ENCODE measurements at places on chromosomes 5 and 9.

- peak; percentile 69 for DNase-seq
Observed at GRCh38 chr9:121700165-121700831, 48.9 kb downstream of the DAB2IP start.

DNA sequence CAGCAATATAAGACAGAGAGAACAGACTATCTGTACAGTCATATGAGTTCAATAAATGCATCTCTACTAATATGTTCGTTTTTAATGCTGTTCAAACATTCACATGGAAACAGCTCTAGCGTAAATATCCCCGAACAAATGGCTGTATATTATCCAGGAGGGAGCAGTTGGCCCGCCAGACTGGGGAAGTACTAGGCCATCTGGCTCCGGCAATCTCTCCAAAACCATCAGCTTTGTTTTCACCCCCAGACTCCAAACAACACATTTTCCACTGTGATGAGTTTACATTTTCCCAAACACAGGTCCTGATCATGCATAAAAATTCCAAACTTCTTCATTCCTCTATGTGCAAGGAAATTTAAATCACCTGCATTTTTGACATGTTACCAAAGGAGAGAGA lies 8.7 kb downstream of the EBF1 start:
- DNase-seq: no peak

GRCh38 chr5:161230221-161230620 lies 316.3 kb downstream of the GABRB2 start:
- no peak for DNase-seq

DNA sequence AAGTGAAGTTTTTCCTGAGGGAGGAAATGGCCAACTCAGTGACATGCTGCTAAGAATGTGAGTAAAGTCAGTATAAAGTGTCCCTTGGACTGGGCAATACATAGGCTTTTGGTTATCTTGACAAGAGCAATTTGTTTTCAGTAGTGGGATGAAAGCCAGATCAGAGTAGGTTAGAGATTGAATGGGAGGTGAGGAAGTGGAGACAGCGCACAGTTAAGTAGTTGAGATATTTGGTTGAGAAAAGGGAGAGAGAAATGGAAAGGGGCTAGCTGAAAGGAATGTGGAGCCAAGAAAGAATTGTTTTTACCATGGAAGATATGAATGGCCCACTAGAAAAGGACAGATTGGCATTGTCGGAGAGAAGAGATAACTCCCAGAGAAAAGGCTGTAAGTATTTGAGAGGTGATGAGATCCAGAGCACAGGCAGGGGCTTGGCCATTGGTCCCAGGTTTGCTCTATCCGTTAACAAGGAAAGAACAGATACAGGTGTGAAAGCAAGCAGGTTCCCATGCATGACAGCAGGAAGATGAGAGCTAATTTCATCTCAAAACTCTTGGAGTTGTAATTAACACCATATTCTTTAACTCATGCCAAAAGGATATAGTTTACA lies 392.0 kb downstream of the NR2F1-AS1 start:
- DNase-seq: no peak

GRCh38 chr9:98573749-98574278 lies 134.9 kb downstream of the GABBR2 start:
- DNase-seq: no peak

DNA sequence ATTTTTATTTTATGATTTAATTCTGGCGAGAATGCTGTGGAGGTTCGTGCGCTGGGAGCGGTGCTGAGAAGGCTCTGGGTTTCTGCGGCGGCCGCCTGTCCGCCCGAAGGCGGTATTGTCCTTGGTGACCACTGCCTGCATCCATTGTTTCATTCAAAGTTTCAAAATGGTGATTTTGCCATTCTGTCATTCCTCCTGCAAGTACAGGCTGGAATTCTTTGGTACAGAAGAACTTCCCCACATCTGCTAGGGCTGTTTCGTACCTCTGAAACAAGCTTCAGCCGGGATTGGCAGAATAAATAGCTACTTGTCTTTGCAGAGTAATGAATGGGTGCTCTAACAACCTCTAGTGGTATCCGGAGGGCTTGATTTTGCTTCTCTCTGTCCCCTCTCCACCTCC lies 112.6 kb upstream of the CACNA1B start:
- DNase-seq: peak; percentile 25

- DNase-seq: no peak
Observed at GRCh38 chr5:179278119-179278518, 67.1 kb downstream of the ADAMTS2 start.

DNA sequence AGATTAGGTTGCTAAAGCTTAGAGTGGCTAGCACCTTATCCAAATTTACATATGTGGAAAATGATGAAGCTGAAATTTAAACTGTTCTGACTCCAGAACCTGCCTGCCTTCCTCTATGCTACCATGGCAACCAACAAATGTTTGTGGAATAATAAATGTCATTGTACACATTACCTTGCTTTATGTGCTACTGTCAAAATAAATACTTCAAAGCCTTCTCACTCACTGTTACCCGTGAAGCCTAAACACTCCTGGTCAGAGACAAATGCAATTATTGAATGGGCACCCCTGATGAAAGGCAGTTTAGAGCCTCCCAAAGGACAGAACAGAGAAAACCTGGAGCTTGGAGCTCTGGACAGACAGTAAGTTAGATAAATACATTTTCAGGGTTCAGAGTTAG lies 158.6 kb downstream of the FAM114A2 start:
- no peak for DNase-seq

GRCh38 chr9:95204710-95205109 lies 112.8 kb downstream of the FANCC start:
- DNase-seq: no peak
